Frontal cortex (tissue), 4 donors: ENCODE measurements at places on chromosomes 7 and 10. TPM values are rescaled to one million over a fixed set of nuclear protein-coding genes. Genes with fewer than 3 reads are reported as not detected.

TET1 gene
- total RNA-seq: 39.9 TPM

KLLN gene
- 0.82 TPM for total RNA-seq

MSS51 gene
- total RNA-seq: 1.6 TPM

C7orf33 gene
- total RNA-seq: not detected

IFIT1B gene
- total RNA-seq: 0.41 TPM
